ENCODE measurements at places on chromosomes 2 and 18.

- DNase-seq = no peak
Observed at GRCh38 chr18:68035774-68036522, 519.4 kb upstream of the DSEL start.

DNA sequence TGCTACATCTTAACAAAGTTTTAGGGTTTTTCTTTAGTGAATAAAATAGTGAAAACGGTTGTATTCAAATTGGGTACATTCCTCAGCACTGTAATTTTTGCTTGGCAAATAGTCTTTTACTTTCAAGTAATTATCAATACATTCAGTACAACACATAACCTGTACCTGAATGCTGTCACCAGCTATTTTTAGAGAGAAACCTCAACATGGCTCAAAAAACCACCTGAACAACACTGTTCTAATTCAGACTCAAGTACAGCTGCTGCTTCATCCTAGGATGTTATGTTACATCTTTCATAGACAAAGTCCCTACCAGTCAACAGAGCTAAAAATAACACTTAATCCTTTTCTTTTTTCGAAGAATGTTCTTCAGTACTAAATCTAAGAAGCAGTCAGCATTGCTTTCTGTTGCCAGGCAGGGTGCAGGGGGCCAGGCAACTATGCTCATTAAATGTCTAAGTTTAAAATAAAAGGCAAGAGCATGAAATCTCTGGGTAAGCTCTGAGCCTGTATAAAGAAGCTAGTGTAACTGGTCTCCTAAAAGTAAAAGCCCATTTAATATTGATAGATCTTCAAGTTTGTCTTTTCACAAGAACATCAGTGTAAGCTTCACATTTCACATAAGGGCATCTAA is 20.5 kb downstream of the PDIA6 start:
- no peak for DNase-seq

GRCh38 chr2:188119112-188119838 is 172.4 kb upstream of the GULP1 start:
- no peak for DNase-seq

DNA sequence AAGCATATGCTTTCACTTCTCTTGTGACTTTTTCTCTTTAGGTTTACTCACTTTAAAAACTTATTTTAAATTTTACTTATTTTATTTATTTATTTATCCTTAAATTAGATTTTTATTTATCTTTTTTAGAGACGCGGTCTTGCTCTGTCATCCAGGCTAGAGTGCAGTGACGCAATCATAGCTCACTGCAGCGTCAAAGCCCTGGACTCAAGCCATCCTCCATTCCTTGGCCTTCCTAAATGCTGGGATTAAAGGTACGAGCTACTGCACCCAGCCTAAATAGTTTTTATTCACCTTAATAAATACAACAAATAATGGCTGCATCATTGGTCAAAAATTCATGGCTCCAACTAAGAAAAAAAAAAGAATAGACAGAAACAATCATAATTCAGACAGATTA is 415.7 kb upstream of the FIGN start:
- DNase-seq = no peak

DNA sequence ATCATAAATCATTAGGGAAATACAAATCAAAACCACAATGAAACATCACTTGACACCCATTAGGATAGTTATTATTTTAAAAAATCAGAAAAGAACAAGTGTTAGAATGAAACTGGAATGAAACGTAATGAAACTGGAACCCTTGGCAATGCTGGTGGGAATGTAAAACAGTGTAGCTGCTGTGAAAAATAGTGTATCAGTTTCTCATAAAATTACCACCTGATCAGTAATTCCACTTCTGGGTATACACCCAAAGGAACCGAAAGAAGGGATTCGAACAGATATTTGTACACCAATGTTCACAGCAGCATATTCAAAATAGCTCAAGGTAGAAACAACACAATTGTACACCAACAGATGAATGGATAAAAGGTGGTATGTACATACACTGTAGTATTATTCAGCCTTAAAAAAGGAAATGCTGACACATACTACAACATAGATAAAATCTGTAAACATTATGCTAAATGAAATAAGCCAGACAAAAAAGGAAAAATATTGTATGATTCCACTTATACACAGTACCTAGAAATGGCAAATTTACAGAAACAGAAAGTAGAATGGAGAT is 27.0 kb downstream of the ROCK1 start:
- DNase-seq = no peak

Measured in SHP77 treated with DMSO at 0.1 percent for 48 hours (cell line).